Stimulated activated CD4-positive, alpha-beta T cell treated with anti-CD3 and anti-CD28 coated beads, Interleukin-2, amount 100 ng/mL, for 24 hours (primary cell): ENCODE measurements at places on chromosomes 7 and 10.

DNA sequence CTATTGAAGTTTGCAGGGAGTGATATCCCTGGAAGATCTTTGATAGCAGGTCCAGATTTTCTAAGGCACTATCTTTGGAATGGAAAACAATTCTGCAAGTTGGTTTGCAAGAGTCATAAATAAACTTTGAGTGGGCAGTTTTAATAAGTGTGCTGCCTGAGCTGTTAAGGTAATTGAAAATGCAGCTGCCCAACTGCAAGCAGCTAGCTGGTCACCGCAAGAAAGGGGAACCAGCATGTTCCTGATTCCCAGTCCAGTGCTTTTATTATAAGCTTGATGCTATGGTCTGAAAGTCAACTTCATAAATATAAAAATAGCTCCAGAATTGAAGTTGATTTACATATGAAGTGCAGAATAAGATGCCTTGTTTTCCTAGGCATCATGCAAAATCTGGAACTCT lies 308.4 kb downstream of the ZNF248 start:
- DNase-seq = no peak

DNA sequence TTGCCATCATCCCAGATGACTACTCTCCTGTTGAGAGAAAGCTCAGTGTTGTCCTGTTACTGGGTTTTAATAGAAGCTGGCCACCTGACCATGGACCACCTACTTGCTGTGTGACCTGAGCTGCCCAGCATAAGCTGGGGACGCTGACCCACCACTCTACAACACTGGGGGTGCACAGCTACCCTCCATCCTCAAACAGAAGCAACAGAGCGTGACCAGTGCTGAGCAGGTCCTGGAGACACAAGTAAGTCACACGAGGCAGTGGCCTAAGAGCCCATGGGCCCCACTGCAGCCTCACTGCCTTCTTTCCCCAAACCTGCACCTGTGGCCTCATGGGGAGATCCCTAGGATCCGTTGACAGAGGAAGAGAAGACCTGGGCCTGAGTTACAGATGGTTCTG lies 198.6 kb upstream of the ADARB2 start:
- no peak for DNase-seq

DNA sequence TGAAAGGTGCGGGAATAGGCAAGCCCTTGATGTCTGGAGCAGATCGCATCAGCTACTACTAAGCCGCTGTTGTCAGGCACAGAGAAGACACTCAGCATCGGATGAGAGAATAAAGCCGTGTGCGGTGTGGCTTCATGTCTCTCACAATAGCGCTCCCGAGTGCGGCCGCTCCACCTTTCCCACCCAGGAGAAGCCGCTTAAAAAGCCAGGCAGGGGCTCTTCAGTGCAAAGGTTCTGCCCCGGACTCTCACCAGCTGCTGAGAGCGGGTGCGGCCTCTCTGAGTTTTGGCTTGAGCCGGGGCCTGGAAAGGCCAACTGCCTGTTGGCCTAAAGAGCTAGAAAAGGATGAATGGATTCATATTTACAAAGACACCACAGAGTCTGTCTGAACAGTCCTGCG lies 600.6 kb downstream of the DNAJB6 start:
- no peak for DNase-seq

DNA sequence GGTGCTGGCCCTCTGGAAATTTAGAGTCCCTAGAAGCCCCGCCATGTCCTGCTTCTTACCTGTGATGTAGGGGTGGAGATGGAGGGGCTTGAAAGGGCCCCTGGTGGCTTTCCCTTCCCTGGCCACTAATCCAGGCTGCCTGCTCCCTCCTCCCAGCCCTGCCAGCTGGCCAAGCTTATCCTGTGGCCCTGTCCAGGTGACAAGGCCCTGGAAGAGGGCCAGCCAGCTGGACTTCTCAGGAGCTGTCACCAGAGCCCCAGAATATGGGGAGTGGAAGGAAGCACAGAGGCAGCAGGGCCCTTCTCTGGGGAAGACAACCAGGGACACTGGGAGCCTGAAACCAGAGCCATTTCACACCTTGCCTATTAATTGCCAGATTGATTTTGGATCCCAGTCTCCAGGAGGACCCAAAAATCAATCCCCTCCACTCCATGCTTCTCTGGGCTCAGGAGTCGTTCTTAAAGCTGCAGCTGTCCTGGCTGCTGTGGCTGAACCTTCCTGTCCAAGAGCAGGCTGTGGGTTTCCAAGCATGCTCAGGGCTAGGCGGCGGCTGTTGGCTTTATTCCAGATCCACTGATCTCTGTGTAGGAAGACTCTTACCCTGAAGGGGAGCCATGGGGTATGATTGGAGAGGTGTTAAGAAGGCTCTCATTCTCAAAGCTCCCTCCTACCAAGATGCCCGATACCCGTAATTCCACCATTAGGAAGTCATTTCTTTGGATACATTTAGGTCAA lies 52.6 kb upstream of the PCBD1 start:
- DNase-seq = no peak

- no peak for DNase-seq
Measured at GRCh38 chr7:84372155-84372621, 177.6 kb upstream of the SEMA3A start.

- no peak for DNase-seq
Measured at GRCh38 chr7:12945901-12946300, 258.5 kb downstream of the ARL4A start.

GRCh38 chr10:86712317-86712707 lies 44.0 kb downstream of the LDB3 start:
- no peak for DNase-seq

DNA sequence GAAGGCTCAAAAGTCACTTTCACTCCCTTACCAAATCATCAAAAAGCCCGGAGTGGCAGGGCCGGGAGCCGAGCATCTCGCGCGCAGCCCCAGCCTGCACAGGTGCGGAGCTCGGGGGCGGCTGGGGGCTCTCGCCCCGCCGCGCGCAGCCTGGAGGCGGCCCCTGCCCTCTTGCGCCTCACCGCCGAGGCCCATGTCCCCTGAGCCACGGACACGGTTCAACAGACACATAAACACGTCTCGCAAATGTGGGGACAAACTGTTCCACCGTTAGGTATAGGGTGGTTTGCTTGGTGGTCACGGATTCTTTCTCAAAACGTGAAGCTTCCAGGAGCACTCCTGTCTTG lies 700 bp downstream of the GSAP start:
- DNase-seq = peak; percentile 26

GRCh38 chr7:84847790-84848189 lies 339.1 kb downstream of the SEMA3D start:
- DNase-seq = no peak

DNA sequence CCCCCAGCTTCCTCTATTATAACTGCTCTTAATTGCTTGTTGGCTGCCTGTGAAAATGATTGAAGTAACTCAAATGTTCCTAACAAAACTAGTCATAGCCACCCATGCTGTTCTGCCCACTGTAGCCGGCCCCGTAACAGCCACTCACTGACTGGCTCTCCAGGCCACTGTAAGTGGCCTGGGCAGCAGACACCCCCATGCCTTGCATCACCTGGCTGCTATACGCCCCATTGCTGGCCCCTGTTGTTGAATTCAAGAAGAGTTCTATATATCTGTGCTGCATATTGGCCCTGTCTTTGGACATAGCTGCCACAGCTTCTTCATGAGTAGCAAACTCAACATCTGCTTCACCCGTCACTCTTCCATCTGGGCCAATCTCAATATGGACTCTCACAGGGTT lies 15.1 kb downstream of the FXYD4 start:
- DNase-seq = no peak

GRCh38 chr10:91772461-91772860 lies 25.8 kb upstream of the TNKS2 start:
- no peak for DNase-seq

DNA sequence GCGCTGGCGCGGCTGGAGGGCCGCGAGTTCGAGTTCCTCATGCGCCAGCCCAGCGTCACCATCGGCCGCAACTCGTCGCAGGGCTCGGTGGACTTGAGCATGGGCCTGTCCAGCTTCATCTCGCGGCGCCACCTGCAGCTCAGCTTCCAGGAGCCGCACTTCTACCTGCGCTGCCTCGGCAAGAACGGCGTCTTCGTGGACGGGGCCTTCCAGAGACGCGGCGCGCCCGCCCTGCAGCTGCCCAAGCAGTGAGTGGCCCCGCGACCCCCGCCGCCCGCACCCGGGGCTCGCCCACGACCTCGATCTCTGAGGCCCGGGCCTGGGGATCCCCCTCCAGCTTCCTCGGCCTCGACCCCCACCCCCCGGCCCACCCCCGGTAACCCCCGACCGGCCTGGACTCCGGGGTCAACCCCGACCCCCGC lies 537 bp downstream of the FOXK1 start:
- DNase-seq = peak; percentile 42

- DNase-seq = no peak
Measured at GRCh38 chr10:14039968-14040668, 290.6 kb downstream of the FRMD4A start.

DNA sequence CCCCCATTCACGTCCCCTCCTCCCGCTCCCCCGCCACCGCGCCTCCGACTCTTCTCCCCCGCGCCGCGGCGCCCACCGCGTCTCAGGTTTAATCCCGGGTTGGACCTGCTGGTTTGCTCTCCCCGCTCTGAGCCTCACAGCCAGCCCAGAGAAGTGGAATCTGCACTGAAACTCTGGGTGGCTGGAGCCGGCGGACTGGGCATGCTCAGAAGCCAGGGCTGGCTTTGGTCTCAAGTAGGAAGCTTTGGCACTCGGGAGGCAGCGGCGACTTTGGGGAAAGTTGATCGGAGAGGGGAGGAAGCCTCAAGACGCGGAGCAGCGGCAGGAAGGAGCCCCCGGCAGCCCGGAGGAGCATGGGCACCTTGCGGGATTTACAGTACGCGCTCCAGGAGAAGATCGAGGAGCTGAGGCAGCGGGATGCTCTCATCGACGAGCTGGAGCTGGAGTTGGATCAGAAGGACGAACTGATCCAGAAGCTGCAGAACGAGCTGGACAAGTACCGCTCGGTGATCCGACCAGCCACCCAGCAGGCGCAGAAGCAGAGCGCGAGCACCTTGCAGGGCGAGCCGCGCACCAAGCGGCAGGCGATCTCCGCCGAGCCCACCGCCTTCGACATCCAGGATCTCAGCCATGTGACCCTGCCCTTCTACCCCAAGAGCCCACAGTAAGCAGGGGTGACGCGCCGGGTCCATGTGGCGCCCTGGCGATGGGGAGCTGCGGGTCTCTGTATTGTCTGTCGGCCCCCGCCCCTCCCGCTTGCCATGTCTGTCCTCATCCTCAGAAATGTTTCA lies at the start of gene PRKG1:
Gene PRKG1, plus strand, starts transcription at position 250 of the 791 bp plus-strand sequence.
- peak; percentile 9 for DNase-seq

GRCh38 chr10:110268442-110268841 lies 36.3 kb downstream of the SMNDC1 start:
- DNase-seq = no peak
